ENCODE measurements at places on chromosomes 11 and 22.

DNA sequence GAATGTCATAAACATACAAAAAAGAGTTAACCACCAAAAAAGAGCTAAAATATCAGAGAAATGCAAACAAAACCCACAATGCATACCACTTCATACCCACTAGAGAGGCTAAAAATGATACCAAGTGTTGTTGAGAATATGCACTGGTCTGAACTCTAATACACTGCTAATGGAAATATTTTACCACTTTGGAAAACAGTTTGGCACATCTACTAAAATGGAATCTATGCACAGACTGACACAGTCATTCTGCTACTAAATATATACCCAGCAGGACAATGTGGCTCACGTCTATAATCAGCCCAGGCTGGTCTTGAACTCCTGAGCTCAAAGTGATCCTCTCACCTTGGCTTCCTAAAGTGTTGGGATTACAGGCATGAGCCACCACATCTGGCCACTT lies 18.0 kb downstream of the MAPK1 start:
- DNase-seq, result no peak

DNA sequence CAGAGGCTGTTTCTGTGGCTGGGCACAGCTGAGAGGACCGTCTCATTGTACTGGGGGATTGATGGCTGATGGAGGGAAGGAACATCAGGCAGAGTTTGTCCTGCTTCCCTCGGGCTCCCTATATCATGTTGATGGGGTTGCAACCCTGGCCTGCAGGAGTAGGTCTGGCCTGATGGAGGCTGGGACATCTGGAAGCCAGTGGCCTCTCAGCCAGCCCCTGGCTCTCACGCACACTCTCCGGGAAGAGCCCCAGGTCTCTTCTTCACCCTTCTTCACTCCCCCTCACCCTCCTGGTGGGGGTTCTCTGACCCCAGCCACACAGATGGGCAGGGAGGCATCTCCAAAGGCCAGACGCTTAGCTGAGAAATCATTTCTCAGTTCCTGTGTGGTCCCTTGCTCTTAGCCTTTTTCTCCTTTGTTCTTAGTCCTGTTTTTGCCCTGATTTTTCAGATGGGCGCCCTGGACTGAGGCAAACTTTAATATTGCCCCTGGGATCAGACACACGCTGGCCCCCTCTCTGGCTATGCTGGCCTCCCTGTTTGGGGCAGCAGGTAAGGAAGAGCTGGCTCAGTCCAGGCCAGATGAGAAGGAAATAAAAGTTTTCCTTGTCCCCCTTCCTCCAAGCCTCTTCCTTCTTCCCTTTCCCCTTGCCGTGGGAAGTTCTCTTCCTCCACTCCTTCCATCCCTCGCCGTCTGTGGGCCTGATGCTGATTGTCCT lies 13.9 kb upstream of the ANO1 start:
- DNase-seq, result no peak

DNA sequence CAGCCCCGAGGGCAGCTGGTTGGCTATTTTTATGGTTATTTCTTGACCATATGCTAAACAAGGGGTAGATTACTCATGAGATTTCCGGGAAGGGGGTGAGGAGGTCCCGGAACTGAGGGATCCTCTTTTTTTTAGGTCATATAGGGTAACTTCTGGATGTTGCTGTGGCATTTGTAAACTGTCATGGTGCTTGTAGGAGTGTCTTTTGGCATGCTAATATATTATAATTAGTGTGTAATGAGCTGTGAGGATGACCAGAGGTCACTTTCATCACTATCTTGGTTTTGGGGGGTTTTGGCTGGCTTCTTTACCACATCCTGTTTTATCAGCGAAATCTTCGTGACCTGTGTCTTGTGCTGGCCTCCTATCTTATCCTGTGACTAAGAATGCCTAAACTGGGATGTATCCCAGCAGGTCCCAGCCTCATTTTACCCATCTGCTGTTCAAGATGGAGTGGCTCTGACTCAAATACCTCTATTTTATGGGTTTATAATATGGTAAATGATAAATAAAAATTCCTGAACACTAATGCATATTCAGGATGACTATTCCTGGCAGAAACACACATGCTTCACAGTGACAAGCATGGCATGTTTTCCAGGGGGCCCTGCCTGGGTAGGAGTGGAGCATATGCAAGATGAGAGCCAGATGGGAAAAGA lies 11.2 kb downstream of the KREMEN1 start:
- no peak for DNase-seq

- no peak for DNase-seq
These were observed 23.3 kb downstream of the PIWIL4 start for GRCh38 chr11:94590352-94591041.

DNA sequence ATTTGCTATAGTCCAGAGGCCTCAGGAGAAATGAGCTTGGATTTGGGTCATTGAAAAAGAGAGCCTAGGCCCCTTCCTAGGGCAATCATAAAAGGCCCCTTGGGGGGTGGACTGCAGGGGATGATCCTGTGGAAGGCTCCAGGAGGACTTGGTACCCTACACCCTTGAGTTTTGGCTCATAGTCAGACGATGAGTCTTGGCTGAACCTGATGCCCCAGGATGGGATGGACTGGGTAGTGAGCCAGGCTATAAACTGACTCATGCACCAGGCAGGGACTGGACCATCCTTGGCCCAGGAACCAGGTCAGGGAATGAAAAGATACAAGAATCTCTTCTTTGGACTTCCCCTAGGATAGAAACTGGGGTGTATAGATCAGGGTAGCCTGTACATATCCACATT lies 54.2 kb downstream of the NAV2 start:
- DNase-seq, result no peak

DNA sequence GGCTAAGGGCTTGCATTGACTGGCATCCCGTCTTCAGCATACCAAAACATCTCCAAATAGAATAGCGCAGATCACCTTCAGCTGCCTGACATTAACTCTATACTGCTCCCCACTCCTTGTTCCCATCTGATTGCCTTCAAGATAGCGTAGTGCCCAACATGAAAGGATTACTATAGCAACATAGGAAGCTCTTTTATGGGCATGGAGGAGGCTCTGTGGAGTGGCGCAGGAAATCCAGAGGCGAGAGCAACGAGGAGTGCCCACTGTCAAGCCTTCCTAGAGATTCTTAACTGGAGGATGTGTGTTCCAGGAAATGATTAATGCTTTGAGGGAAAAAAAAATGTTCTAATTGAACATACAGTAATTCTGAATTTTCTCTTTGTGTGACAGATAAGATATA lies 213.3 kb downstream of the CADM1 start:
- peak; percentile 79 for DNase-seq

GRCh38 chr11:29389793-29390192 lies 627.0 kb downstream of the KCNA4 start:
- DNase-seq, result no peak

- DNase-seq, result no peak
These were observed 36.0 kb upstream of the MYH9 start for GRCh38 chr22:36423461-36424404.

DNA sequence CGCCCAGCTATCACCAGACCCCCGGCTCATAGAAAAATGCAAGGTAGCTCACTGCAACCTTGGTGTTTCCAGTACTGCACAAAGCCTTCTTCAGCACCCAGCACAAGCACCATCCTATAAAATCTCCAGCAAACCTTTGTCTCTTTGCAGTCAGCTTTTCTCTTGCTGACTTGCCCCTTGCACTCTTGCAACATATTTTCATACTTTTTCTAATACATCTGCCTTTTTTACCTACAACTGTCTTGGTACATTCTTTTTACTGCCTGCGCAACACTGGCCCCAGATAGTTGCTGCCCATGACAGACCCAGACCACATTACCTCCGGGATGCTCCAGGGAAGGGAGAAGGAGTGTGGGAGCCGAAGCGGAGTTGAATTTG lies 142.4 kb downstream of the MPPED1 start:
- no peak for DNase-seq

Data from NCI-H187 treated with DMSO at 0.1 percent for 48 hours (cell line).